Hematopoietic multipotent progenitor cell treated with erythropoietin and hydrocortisone succinate and interleukin-3 and kit ligand, for 6 days (in vitro differentiated cells): ENCODE measurements at places on chromosomes 3 and 15.
A peak's percentile ranks its signal among the peaks of the same experiment; 100 is the strongest.

- DNase-seq: no peak
Measured at GRCh38 chr3:95148107-95148506, 1085.2 kb downstream of the NSUN3 start.

- no peak for DNase-seq
Measured at GRCh38 chr15:73617301-73617831, 15.8 kb downstream of the NPTN start.

GRCh38 chr3:120196812-120197211 is 88.2 kb downstream of the GPR156 start:
- DNase-seq: no peak

DNA sequence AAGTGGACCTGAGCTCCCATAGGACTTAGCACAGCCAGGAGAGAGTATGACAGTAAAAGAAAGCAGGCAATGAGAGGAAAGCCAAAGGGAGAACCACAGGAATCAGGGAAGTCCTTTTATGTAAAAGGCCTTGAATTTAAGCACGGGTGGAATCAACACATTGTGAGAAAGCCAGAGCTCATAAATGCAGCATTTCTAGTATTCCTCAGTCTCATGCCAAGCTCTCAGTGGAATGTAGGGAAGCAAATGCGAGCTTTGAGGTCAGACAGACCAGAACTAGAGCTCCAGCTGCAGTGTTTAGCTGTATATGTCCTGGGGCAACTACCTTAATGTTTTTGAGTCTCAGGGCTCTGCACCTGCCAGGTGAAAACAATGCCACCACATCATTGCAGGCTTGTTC is 132.1 kb upstream of the TRIM42 start:
- no peak for DNase-seq

DNA sequence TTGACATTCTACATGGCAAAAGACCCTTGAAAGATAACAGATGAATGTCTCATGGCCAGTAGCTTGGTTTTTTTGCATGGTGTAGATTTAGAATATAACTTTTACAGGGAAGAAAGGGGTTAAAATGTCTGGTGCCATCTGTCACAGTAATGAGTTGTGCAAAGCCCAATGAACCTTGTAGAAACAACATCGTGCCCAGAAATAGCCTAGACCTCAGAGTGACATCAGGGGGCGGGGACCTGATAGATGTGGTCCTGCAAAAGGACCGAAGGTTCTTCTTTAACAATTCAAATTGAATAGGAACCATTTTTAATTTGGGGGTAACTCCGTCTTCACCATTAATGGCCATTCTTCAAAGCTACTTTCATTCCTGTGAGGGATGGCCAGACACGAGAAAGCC is 254.1 kb upstream of the CTDSPL start:
- DNase-seq: no peak

DNA sequence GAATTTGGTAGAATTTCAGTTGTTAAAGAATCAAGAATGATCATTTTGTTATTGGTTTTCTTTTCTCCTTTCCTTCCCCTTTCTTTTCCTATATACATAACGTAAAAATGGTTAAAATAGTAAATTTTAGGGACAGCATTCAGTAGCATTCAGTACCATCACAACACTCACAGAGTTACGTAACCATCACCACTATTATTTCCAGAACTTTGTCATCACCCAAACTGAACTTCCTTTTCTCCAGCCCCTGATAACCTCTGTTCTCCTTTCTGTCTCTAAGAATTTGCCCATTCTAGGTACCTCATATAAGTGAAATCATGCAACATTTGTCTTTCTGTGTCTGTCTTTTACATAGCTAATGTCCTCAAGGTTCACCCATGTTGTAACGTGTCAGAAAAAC is 165.3 kb downstream of the AKAP13 start:
- DNase-seq: peak; percentile 57

- DNase-seq: peak; percentile 42
Measured at GRCh38 chr3:117526470-117527079, 817.0 kb downstream of the TUSC7 start.

GRCh38 chr3:127585163-127585812 is 5.2 kb downstream of the TPRA1 start:
- DNase-seq: no peak

DNA sequence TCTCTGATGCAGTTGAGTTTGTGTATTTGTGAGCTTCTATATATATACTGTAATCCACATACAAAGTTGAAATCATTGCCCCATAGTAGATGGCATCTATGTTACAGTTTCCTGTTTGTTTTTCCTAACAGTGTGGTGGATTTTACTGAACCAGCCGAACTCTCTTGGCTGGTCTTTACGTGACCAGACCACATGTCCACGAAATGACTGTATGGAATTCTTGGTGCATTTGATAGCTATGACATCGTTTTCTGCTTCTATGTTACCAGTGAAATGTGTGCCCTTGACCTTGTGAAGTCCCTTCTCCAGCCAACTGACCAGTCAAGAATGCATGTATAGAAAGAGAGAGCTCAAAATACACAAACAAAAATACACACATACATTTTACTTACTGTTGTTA is 1.8 kb downstream of the KCNMB2 start:
- no peak for DNase-seq

GRCh38 chr3:72234391-72234790 is 449.4 kb upstream of the PROK2 start:
- no peak for DNase-seq

- no peak for DNase-seq
Measured at GRCh38 chr3:103218146-103218545, 783.3 kb downstream of the ZPLD1 start.

GRCh38 chr3:104629038-104629437 is 737.7 kb upstream of the ALCAM start:
- no peak for DNase-seq

DNA sequence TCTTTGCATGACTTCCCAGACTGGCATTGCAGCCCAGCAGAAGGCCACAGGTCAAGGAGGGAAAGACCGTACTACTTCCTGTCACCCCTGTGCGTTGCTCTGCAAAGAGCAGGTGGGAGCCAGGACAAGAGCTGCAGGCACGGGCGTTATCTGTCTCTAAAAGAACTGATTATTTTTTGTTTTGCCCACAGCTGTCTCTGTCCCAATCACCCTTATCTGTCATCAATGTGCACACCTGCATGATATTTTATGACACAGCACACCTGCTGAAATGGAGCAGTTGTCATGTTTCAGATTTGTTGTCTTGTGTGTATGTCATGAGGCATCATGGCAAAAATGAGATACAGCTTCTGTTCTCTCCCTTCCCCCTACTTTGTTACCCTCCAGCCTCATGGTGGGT is 58.8 kb downstream of the SLCO3A1 start:
- no peak for DNase-seq

DNA sequence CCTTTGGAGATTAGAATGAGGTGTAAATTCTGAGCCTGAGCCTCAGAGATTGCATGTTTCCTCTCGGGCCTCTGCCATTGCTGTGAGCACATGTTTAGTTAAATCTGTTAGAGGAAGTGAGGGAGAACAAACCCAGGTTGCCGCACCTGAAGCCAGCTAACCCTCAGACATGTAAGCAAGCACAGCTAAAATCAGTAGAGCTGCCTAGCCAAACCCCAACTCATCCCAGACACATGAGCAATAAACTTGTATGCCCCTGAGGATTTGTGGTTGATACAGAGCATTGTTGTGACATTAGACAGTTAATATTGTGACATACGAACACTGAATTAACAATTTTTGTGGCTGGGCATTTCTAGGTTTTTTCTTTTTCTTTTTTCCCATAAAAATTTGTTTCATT is 41.9 kb downstream of the NMD3 start:
- no peak for DNase-seq

DNA sequence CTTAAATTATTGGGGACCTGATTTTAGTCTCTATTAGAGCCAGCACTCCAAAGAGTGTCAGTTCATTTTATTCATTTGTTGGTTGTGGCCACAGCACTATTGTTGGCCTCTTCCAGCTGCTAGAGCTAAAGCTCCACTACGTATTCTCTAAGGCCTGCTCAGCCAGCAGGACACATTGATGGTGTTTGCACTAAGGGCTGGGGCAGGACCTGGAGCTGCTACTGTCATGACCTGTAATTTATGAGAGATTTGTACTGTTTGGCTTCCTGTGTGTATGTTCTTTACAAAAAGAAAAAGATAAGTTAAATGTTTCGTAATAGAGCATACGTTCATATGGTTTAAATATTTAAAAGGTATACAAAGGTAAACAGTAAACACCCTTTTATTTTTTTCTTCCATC is 8.1 kb downstream of the GFM1 start:
- no peak for DNase-seq

GRCh38 chr3:127425505-127426443 is 137.9 kb upstream of the PRR20G start:
- no peak for DNase-seq

GRCh38 chr3:195302431-195302830 is 31.5 kb upstream of the XXYLT1 start:
- DNase-seq: no peak

DNA sequence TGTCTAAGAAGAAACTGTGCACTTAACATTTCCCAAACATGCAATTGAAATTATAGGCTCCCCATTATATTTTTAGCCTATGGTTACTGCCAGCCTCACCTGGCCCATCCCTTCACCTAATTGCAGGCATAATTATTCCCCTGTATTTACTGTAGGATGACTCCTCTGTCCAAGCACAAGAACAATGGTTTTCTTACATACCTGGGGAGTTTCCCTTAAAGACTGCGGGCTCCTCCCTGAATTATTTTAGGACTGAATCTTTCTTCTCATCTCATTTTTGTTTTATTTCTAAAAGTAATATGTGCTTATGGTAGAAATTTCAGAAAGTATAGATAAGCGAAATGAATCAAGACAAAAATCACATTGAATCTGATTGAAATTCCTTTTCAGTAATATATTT is 11.4 kb downstream of the TM4SF1 start:
- no peak for DNase-seq

DNA sequence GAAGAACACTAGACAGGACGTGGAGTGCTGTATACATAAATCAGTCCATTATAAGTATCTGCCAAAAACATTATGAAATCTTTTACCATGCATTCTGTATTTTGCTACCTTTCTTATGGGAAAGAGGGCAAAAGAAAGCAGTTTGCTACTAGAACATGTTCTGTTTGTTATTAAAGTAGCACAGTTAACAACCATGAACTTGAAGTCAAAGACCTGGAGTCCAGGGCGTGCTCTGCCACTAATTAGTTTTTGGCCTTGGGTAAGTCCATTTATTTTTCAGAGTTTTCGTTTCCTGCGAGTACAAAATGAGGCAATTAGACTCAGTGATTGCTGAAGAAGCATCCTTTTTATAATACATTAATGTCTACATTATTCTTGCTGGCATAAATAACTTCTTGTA is 143.3 kb upstream of the AGTR1 start:
- no peak for DNase-seq

DNA sequence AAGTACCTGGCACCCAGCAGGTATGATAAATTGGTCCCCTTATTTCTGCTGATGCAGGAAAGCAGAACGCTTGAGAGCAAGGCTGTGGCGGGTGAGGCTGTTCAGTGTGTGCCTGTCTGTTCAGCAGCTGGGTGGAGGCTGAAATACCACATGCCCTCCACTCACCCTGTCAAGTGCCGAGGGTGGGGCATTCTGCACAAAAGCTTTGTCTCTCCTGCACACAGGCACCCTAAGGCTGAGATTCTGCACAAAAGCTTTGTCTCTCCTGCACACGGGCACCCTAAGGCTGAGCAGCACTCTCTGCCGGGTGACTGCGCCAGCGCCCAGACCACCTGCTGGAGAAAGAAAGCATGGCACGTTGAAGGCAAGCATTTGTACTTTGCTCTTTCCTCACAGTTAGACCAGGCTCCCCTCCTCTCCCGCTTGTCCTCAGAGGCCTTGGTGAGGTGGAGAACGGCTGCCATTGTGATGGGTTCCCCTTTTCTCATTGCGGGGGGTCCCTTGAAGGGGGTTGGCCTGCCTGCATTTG is 97.5 kb downstream of the BDH1 start:
- peak; percentile 47 for DNase-seq

- DNase-seq: no peak
Measured at GRCh38 chr15:101083336-101084045, 164.3 kb downstream of the LRRK1 start.

DNA sequence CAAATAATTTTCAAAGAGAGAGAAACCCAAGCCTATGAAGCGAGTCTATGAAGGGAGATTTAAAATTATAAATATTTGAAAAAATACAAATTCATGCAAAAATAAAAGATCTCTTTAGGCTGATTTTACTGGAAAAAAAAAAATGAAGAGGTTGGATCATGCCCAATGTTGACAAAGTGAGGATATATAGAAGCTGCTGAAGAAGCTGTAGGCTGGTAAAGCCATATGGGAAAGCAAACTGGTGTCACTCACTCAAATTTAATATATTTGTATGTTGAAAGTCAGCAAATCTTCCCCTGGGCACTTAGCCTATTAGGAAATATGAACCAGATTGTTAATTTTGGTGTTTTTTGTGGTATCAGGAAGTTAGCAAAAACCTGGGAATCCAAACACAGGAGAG is 61.8 kb upstream of the BCHE start:
- no peak for DNase-seq

DNA sequence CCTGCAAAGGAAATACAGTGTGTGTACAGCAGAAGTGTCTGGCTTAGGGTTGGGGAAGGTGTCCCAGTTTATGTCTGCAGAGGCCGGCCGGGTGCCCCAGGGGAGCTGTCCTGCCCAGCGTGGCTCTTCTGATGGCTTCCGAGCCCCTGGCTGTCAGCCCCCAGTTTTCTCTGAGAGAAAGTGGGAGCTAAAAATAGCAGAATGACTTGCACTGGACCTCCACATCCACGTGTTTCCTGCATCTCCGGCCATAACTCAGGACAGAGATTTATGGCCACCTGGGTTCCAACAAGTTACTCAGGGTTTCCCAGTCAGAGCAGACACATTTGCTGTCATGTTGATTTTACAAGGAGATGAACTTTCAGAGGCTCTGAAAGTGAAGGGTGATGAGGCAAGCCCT is 192.0 kb downstream of the ATP10A start:
- no peak for DNase-seq

DNA sequence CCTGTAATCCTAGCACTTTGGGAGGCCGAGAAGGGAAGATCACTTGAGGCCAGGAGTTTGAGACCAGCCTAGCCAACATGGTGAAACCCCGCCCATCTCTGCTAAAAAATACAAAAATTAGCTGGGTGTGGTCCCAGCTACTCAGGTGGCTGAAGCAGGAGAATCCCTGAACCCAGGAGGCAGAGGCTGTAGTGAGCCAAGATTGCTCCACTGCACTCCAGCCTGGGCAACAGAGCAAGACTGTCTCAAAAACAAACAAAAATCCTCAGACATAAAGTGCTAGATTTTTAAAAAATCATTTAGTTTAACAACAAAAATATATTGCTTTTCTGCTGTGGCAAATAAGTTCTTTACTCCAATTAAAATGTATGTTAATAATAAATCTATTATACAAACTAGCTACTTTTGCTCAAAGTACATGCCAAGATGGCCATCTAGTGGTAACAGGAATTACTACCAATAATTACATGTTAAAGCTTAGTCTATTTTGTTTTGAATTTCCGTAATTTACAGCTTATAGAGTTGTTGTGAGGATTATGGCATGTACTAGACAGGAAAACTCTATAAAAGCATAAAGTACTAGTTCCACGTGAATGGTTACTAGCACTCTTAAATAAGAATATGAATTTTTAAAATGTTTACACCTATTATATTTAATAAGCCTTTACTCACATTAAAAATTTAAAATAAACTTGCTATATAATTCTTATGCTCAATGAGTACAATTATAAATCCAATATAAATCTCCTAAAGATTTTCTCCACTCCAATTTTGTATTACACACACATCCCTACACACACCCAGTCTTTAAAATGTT is 39.0 kb downstream of the GABPB1 start:
- DNase-seq: peak; percentile 86

GRCh38 chr3:4813909-4814304 is 165.3 kb upstream of the BHLHE40 start:
- no peak for DNase-seq
